ENCODE measurements at places on chromosomes 2 and 18.

GRCh38 chr2:218806346-218806978 is 24.5 kb downstream of the CYP27A1 start:
- DNase-seq, result peak; percentile 4

DNA sequence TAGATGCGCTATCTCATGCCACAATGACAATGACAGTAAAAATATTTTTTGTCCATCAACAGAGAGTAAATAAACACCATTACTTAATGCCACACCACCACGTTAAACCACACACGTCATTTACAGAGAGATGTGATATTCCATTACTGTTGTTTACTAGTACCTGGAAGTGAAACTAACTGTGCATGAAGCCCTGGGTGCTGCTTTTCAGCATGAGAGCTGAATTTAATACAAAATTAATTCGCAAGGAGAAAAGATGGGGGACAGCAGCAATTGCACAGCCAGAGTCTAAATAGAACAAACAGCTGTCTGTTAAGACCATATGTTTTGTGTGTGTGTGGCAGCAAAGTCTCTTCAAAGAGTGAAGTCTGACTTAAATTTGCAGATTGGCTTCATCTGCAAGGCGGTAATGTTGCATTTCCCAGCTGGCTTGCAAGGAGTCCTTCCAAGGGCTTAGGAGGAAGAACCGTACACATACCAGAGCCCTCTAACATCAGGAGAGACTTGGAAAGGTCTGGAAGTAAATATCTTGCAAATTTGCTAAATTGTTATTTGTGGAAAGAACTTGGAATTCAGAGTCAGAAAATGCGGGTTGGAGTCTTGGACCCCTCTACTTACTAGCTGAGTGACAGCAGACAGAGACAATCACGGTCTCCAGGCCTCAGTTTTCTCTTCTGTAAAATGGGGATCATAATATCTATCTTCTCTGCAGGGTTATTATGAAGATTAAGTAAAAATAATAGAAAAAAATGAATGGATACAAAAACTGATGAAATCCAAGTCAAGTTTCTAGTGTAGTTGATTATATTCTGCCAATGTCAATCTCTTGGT is 127.6 kb downstream of the ALPK2 start:
- DNase-seq, result no peak

DNA sequence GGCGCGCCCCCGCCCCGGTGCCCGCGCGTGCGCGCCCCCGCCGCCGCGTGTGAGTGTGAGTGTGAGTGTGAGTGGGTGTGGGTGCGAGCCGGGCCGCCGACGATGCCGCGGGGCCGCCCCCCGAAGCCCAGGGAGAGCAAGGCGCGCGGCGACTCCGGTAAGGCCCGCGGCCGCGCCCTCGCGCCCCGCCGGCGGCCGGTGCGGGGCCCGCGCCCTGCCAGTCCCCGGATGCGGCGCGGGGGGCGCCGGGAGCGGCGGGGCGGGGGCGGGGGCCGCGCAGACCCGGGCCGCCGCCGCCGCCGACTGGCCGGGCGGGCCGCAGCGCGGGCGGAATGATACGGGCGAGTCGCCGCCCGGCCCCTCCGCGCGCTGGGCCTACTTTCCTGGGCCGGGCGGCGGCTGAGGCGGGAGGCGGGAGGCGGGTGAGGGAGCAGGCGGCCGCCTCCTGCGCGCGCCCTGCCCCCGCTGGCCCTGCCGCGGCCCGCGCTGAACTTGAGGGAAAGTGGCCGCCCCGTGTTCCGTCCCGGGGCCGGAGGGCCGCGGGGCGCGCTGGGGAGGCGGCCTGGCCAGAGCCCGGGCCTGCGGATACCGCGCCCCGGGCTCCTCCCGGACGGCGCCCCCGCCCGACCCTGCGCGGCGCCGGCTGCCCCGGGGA is at the start of gene ZNF236:
Gene ZNF236, plus strand, starts transcription at position 52 of the 655 bp plus-strand sequence. Its CDS starts 51 bp downstream, at position 103.
- DNase-seq, result peak; percentile 80

GRCh38 chr18:77157312-77157711 is 24.7 kb upstream of the MBP start:
- DNase-seq, result no peak

DNA sequence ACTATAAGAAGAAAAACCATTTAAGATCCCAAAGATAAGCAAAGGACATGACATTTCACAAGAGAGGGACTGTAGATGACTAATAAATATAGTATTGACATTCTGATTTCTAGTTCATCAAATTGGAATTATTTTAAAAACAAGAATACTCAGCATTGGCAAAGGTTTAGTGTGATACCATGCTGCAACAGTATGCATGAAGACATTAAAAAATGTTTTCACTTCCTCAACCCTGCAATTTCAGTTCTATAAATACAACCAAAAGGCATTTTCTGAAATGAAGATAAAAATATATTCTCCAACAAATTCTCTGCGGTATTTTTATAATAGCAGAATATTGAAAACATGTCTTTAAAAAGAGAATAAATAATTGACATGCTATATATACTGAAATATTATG is 2.1 kb downstream of the C2orf81 start:
- no peak for DNase-seq

- peak; percentile 32 for DNase-seq
Observed at GRCh38 chr18:44895176-44895798, 214.6 kb downstream of the SETBP1 start.

DNA sequence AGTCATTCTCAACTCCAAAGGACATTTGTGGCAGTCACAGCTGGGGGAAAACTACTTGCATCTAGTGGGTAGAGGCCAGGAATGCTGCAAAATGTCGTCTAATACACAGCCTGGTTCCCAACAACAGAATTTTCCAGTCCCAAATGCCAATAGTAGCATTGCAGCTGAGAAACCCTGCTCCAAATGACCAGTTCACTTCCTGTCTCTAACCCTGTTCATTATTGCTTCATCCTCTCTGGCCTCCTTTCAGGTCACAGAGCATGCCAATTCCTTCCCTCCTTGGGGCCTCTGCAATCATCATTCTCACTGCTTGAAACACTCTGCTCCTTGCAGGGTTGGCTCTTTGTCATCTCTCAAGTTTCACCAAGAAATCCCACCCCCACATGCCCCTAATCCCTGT is 139.1 kb downstream of the IRS1 start:
- no peak for DNase-seq

DNA sequence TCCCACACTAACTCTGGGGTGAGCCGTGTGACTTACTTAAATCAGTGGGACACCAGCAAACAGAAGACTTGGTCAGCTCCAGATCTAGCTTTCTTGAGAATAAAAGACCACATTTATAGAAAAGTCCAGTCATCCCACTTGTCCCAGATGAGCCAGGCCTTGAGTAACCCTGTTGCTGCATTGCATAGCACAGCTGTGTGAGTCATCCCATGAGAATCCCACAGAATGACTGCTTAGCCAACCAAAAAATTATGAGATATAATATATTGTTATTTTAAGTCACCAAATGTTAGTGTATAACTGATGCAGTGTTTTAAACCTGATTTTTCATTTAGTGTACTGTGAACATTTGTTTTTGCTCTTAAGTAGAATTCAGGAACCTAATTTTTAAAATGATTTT is 94.2 kb upstream of the FSHR start:
- no peak for DNase-seq

DNA sequence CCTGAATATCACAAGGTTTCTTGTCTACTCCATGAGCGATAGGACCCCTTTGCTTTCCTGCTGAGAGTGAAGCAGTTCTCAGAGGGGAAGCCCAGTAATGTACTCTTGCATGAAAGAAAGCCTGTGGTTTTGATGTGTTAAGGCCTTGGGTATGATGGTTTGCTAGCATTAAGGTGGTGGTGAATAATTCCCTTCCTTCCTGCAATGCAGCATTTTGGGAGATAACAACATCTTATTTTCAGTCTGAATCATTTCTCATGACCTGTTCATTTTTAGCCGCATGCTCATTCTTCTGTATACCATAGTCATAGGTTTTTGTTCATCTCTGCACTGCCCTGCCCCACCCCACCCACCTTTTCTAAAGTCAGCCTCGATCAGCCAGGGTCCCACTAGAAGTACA is 66.2 kb downstream of the HNMT start:
- no peak for DNase-seq

DNA sequence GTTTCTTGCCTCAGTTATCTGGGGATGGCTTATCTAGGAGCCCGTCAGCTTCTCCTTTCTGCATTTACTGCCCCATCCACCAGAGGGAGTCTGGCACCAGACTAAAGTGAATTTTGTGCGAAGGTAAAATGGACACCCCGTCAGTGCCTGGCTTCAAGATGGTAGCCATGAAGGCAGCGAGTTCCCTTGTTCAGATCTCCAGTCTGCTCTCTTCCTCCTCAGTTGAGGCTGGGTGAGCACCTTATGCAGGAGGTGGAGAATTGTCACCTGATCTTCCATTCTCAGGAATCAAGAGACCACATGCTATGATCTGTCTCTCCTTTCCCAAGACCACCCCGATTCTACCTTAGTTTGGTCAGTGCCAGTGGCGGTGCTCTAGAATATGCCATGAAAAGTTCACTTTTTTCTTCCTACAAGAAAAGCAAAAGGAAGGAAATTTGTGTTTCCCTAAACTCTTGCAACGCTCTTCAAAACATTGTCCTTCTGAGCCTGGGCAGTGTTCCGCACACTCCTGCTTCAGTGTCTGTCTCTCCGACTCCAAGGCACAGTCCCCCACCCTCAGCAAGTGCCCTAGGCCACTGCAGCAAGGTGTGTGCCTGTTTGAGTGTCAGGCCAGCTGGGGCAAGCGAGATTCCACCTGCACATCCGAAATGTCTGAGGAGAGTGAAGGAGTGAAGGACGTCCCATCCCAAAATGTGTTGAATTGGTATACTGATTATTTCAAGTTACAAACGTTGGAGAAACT is 168.6 kb downstream of the SS18 start:
- DNase-seq, result peak; percentile 45

DNA sequence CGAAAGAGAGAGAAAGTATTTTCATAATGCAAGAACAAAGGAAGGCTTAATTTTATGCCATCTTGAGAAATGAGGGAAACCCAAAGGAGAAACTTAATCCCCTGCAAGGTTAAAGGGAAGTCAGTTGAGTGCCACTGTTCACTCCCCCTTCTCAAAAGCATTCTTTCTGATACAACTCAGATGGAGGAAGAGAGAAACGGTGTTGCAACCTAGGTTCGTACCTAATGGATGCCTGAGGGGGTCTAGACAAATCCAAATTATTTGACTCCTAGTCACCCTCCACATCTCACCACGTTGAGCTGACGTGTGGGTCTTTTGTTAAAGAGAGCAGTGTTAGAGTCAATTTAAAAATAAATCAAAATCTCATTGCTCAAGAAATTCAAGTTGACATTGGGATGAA is 52.6 kb upstream of the UNC80 start:
- no peak for DNase-seq

GRCh38 chr2:7785700-7786099 is 868.5 kb downstream of the RNF144A start:
- no peak for DNase-seq

GRCh38 chr2:102310964-102311640 is at the start of gene IL1RL1:
Gene IL1RL1, plus strand, starts transcription at chr2:102311563. Its CDS starts 26,702 bp downstream, at chr2:102338265.
- no peak for DNase-seq

- no peak for DNase-seq
Observed at GRCh38 chr18:57789759-57790158, 13.4 kb downstream of the ATP8B1 start.

DNA sequence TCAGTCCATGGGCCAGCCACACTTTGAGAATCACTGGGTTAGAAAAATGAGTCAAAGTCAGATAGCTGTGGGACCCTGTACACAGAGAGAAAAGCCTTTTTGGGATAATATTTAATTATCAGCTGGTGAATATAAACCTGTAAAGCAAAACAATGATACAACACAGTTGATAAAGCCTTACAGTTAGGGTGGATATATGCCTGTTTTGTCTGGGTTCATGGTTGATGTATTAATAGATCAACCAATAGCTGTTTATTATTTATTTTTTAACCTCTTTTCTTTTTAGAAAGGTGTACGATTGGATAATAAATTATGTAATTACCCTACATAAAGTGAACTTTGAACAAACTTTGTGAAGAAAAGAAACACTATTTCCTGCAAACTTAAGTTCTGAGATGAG is 145.6 kb downstream of the TDRD15 start:
- DNase-seq, result no peak

- DNase-seq, result no peak
Observed at GRCh38 chr2:49943944-49944778, 789.8 kb upstream of the FSHR start.

DNA sequence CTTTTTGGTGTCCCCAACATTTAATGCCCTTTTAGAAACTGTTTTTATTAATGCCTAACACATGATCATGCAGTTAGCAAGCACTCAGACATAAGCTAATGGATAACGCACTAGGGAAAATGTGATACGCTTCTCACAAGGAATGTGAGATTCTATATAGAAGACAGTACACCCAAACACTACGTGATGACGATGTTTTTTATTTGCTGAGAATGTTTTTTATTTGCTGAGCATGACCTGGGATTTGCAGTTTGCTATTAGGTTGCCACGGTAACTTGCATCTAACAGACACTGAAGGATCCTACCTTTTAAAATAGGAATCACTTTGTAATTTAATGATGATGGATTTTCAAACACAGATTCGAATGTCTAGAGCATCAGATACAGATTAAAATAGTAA is 4.9 kb downstream of the SMC6 start:
- DNase-seq, result no peak

All from CD4-positive, alpha-beta T cell treated with Interleukin-12 subunit alpha and Interleukin-12 subunit beta, for 1 hour (primary cell).